ENCODE measurements at places on chromosomes 7 and 10.

GRCh38 chr7:28939367-28939766, 18.8 kb downstream of the TRIL start:
- no peaks in the 10 kb centered on the region for H3K4me1 ChIP-seq
- no peaks in the 10 kb centered on the region for H3K27me3 ChIP-seq
- H3K4me3 ChIP-seq: no peak overlapping the region
- no peak overlapping the region for H3K27ac ChIP-seq
- DNase-seq: no peak

DNA sequence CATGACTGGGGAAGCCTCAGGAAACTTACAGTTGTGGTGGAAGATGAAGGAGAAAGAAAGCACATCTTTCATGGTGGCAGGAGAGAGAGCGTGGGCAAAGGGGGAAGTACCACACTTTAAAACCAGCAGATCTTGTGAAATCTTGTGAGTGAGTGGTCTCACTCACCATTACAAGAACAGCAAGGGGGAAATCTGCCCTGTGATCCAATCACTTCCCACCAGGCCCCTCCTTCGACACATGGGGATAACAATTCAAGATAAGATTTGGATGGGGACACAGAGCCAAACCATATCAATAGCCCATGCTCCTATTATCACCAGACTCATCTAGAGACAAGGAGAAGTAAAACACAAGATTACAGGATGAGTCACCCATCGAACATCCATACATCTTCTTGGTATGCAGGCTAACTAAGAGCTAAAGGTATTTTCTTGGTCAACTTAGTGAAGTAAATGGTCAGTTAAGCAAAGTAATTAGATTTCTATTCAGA, 55.3 kb upstream of the YAE1 start:
- no peak overlapping the region for H3K27ac ChIP-seq
- H3K36me3 ChIP-seq: no peaks in the 10 kb centered on the region
- H3K27me3 ChIP-seq: no peaks in the 10 kb centered on the region
- no peak for DNase-seq
- no peaks in the 10 kb centered on the region for H3K4me1 ChIP-seq

GRCh38 chr10:69218831-69219230, 1.3 kb upstream of the HKDC1 start:
- H3K4me1 ChIP-seq: peaks cover 19% of the 10 kb centered on the region
- no peaks in the 10 kb centered on the region for H3K36me3 ChIP-seq
- H3K27me3 ChIP-seq: no peaks in the 10 kb centered on the region
- H3K27ac ChIP-seq: no peak overlapping the region
- no peak for DNase-seq

GRCh38 chr7:157587805-157588560, 251.2 kb downstream of the DNAJB6 start:
- no peak for DNase-seq
- no peaks in the 10 kb centered on the region for H3K4me1 ChIP-seq
- H3K36me3 ChIP-seq: no peaks in the 10 kb centered on the region
- H3K27ac ChIP-seq: no peak overlapping the region
- H3K4me3 ChIP-seq: no peak overlapping the region

- no peak overlapping the region for H3K4me3 ChIP-seq
- no peak for DNase-seq
- no peaks in the 10 kb centered on the region for H3K4me1 ChIP-seq
- H3K36me3 ChIP-seq: no peaks in the 10 kb centered on the region
Observed at GRCh38 chr10:77965294-77965693, 38.7 kb upstream of the DLG5 start.

DNA sequence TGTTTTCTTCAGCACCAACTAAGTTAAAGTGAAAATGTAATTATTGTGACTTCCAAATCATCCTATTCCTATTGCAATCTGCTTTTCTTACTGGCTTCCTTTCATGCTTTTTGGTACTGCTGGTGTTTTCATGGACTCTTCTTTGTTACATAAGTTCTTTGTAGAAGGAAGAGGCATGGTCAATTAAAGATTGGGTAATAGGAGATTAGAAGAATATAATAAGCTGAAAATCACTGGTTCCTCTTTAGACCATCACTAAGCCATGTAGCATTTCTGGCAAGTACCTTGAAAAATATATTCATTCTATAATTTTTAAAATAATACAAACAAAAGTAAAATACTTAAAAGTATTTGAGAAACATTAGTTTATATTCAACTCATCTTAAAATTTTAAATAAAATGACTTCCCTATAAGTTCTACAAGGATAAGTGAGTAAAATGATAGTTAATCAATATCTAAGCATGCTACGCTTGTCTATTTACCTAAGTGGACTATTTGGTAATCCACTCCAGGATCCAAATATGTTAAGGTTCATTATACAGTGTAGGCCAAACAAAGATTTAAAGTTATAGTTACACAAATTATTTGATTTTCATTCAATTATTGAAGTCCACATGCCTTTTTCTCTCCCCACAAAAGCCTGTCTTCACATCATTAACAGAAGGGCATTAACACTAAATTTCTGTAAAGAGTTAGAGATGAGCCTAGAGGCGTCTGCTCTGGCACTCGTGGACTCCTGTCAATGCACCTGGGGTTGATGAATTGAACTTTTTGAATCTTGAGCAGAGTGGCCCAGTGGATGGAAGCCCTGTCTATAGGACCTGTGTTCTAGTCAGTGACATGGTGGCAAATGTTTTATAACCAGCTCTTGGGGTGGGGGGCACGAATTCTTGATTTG, 408.1 kb downstream of the INHBA start:
- no peak for DNase-seq
- no peaks in the 10 kb centered on the region for H3K36me3 ChIP-seq
- no peaks in the 10 kb centered on the region for H3K4me1 ChIP-seq
- no peak overlapping the region for H3K27ac ChIP-seq
- no peak overlapping the region for H3K4me3 ChIP-seq

DNA sequence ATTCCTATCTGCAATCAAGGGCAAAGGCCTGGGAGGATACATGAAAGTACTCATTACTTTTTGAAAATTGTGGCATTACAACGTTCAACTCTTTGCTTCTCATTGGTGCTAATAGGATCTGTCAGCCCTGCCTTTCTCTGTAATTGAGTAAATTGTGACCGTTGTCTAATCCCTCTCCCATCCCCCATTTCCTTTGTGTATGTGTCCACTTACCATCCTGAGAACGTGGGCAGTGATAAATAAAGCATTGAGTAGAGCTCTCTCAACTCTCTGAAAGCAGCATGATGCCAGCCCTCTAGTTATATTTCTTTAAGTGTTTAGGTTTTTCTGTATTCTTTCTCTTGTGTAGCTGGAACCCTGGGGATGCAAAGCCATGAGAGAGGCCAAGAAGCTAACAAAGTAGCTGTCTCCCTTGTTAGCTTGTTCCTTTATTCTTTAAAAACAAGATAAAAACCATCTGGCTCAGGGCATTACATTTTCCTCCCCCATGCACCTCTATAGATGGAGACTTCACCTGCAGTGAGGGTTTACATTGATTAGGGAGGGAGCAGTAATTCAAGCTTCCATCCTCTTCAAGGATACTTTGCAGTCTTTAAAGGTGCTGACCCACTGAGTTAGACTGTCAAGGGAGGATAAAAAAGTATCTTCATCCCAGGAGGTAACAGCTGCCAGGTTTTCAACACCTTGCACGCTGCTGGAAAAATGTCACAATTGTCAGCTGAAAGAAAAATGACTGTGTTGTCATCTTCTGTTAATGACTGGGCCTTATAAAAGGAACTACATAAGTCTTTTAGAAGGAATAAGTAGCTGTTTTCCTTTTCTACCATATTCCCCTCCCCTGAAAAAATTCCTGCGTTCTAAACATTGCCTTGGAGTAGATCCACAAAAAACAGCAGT, 112.3 kb downstream of the BTRC start:
- peaks cover 4% of the 10 kb centered on the region for H3K36me3 ChIP-seq
- H3K4me1 ChIP-seq: no peaks in the 10 kb centered on the region
- DNase-seq: no peak
- no peak overlapping the region for H3K4me3 ChIP-seq
- H3K27me3 ChIP-seq: no peaks in the 10 kb centered on the region

GRCh38 chr7:63030061-63030460, 968.6 kb upstream of the ZNF722 start:
- H3K36me3 ChIP-seq: no peaks in the 10 kb centered on the region
- DNase-seq: no peak
- H3K4me1 ChIP-seq: no peaks in the 10 kb centered on the region
- no peak overlapping the region for H3K27ac ChIP-seq

DNA sequence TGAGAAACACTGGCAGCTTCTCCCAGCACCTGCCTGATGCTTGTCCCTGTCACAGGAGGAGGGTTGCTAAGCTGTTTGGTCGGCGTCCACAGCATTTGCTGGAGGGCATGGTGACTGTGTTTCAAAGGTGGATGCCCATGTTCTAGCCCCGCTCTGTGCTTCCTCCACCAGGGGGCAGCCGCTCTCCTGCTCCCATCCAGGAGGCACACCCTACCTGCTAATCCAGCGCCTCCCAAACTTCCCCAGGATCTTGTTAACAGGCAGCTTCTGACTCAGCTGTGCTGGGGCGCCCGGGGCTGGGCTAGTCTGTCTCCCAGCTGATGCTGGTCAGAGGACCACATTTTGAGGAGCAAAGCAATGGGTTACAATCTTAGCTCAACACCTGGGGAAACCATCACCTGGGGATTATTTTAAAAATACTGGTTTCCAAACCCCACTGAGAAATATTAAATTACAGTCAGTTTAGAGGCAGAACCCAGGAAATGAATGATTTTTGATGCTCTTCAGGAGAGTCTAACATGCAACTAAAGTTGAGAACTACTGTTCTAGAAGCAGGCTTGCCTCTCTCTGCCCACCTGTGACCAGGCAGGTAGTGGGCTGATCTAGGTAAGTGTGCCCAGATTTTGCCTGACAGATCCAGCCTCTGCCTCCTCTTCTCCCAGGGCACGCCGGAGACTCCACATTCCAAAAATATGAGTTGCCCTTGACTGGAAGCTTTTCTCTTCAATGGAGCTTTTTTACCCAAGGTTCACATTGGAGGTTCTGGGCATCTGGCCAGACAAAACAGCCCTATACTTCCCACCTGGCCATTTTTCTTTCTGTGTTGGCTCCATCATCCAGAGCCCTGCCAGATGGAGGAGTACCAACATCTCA, 92.7 kb upstream of the GPR26 start:
- H3K27ac ChIP-seq: no peak overlapping the region
- no peaks in the 10 kb centered on the region for H3K4me1 ChIP-seq
- no peaks in the 10 kb centered on the region for H3K36me3 ChIP-seq
- no peaks in the 10 kb centered on the region for H3K27me3 ChIP-seq

- H3K4me3 ChIP-seq: no peak overlapping the region
- H3K27ac ChIP-seq: no peak overlapping the region
- DNase-seq: no peak
- H3K27me3 ChIP-seq: no peaks in the 10 kb centered on the region
- no peaks in the 10 kb centered on the region for H3K4me1 ChIP-seq
Observed at GRCh38 chr7:93178213-93178612, 30.0 kb upstream of the SAMD9L start.

DNA sequence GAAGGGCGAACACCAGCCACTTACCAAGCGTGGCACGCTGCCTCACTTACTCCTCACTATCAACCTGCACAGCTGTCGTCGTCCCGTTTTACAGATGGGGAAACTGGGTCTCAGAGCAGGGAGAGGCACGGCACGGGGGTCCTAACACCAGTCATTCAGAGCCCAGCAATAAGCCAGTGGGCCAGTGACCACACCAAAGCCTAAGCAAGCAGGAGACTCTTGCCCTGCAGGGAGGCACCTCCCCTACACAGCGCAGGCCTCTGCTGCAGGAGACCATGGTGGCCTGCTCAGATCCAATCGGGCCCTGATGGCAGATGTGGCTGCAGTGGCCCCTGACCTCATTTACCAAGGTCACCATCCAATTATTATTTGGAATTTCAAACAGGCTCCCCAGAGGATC, 4.8 kb downstream of the SLIT1 start:
- no peaks in the 10 kb centered on the region for H3K36me3 ChIP-seq
- H3K4me1 ChIP-seq: no peaks in the 10 kb centered on the region
- H3K27me3 ChIP-seq: peaks cover 3% of the 10 kb centered on the region

DNA sequence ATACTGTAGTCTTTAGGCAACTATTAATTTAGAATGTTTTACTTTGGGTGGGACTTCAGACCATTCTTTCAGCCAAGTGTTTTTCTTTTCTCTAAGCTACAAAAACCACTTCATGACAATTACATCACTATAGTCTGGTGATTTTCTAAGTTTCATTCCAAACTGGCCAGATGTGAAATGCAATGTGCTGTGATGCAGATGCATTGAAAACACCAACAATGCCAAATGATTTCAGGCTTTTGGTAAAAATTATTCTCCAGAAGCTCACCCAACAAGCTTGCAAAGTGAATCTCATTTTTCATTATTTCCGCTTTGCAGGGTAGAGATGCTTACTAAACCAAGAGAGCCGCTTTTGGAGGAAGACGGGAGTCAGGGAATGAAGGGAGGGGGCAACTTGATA, 118.4 kb upstream of the ANK3 start:
- H3K36me3 ChIP-seq: no peaks in the 10 kb centered on the region
- no peaks in the 10 kb centered on the region for H3K27me3 ChIP-seq
- no peaks in the 10 kb centered on the region for H3K4me1 ChIP-seq
- H3K4me3 ChIP-seq: no peak overlapping the region
- no peak overlapping the region for H3K27ac ChIP-seq
- no peak for DNase-seq

DNA sequence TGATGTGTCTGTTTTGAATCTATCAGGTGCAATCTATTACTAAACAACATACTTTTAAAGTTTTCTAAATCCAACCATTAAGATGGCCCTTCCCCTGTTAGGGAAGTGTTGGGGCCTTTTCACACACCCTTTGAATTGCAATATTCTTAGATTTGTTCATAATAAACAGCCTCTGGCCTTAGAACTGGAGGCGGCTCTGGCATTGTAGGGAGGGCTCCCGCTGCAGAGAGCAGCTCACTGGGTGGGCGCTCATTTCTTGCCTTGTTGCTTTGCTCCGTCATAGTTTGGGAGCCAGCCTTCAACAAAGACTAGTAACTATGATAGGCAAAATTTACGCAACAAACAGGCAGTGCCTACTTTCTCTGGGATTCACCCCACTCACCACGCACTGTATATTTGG, 4.2 kb upstream of the HOXA10 start:
- H3K36me3 ChIP-seq: no peaks in the 10 kb centered on the region
- no peak for DNase-seq
- peaks cover 64% of the 10 kb centered on the region for H3K27me3 ChIP-seq
- H3K27ac ChIP-seq: no peak overlapping the region
- peaks cover 22% of the 10 kb centered on the region for H3K4me1 ChIP-seq

Measured in effector memory CD4-positive, alpha-beta T cell (primary cell).